Prostate gland (tissue), 2 donors: ENCODE measurements at places on chromosomes 12 and 14. TPM values are rescaled to one million over a fixed set of nuclear protein-coding genes. Genes with fewer than 3 reads are reported as not detected.
A peak's percentile ranks its signal among the peaks of the same experiment; 100 is the strongest.

ACACB gene
- total RNA-seq: 63.3 TPM

DNA sequence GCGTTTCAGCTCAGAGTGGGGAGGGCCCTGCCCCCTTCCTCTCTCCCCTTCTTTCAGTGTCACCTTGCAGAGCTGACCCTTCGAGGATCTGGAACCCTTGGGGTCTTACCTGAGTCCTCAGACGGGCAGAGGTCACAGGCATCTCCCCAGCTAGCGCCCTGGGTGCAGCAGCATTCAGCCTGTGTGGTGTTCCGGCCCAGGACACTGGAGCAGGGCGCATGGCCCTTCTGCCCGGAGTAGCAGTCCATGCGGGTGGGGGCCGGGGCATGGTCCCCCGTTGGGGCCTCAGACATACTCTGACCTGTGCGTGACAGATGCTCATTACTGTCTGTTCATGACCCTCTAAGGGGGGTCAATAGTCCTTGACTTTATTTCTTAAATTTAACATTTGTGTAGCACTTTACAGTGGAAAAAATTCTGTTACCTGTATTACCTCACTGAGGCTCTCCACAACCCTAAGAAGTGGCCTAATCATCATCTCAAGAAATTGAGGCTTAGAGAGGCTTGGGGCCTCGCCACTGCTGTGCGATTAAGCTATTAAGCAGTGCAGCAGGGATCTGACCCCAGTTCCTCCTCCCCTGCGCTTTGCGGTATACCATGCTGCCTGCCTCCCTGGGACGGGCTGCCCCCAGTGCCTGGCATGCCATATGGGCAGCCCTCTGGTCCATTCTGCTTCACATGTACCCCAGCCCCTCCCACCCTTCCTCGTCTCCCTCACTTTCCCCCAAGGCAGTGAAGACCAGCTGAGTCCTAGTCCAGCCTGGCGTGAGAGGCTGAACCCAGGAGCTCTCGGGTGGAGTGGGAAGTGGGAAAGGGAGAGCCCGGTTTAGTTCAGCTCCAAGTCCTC, 11.5 kb downstream of the ISCA2 start:
- H3K27me3 ChIP-seq: no peaks in the 10 kb centered on the region
- DNase-seq: no peak
- H3K4me3 ChIP-seq: no peak overlapping the region
- no peaks in the 10 kb centered on the region for H3K36me3 ChIP-seq

CISTR gene
- not detected for total RNA-seq

GRCh38 chr12:12837025-12837812, 24.1 kb downstream of the DDX47 start:
- no peaks in the 10 kb centered on the region for H3K27me3 ChIP-seq
- DNase-seq: no peak
- no peak overlapping the region for H3K27ac ChIP-seq

NINJ2 gene
- total RNA-seq: 1.1 TPM

GRCh38 chr12:67442347-67442841, 173.2 kb downstream of the CAND1 start:
- no peaks in the 10 kb centered on the region for H3K36me3 ChIP-seq
- H3K27me3 ChIP-seq: no peaks in the 10 kb centered on the region
- DNase-seq: no peak
- no peak overlapping the region for H3K4me3 ChIP-seq

DNA sequence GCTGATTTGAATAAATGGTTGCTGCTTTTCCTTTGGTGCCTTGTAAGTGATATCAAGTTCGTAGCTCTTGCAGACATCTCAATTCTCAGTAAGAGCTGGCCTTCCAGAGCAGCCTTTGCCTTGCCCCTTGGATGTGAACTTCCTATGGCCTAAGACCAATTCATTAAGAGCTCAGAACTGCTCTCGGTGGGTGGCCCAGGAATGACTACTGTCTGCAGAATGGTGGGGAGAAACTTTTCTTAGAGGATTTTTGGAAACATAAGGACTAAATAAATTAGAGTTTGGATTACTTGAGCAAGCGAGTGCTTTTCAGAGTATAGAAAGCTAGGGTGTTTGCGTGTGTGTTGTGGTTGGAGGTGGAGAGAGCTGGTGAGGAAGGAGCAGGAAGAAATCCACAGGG, 306.4 kb upstream of the TBX3 start:
- H3K36me3 ChIP-seq: no peaks in the 10 kb centered on the region
- no peak overlapping the region for H3K27ac ChIP-seq
- H3K4me3 ChIP-seq: no peak overlapping the region
- no peaks in the 10 kb centered on the region for H3K4me1 ChIP-seq

AQP2 gene
- 2.7 TPM for total RNA-seq

- no peak overlapping the region for H3K27ac ChIP-seq
- H3K4me1 ChIP-seq: no peaks in the 10 kb centered on the region
- H3K4me3 ChIP-seq: no peak overlapping the region
- H3K27me3 ChIP-seq: no peaks in the 10 kb centered on the region
- H3K36me3 ChIP-seq: no peaks in the 10 kb centered on the region
Observed at GRCh38 chr12:25087596-25087995, 107.4 kb downstream of the DNAI7 start.

- DNase-seq: no peak
- H3K4me3 ChIP-seq: no peak overlapping the region
- H3K36me3 ChIP-seq: no peaks in the 10 kb centered on the region
- H3K27ac ChIP-seq: no peak overlapping the region
- peaks cover 10% of the 10 kb centered on the region for H3K27me3 ChIP-seq
- H3K4me1 ChIP-seq: peaks cover 13% of the 10 kb centered on the region
Observed at GRCh38 chr12:57473886-57474285, 5.8 kb downstream of the ARHGAP9 start.

GRCh38 chr12:124625867-124626675, 58.7 kb upstream of the NCOR2 start:
- no peaks in the 10 kb centered on the region for H3K36me3 ChIP-seq
- H3K4me1 ChIP-seq: no peaks in the 10 kb centered on the region
- no peak overlapping the region for H3K4me3 ChIP-seq
- no peaks in the 10 kb centered on the region for H3K27me3 ChIP-seq
- DNase-seq: peak; percentile 15
- no peak overlapping the region for H3K27ac ChIP-seq

TAS2R8 gene
- total RNA-seq: not detected

EFS gene
- total RNA-seq: 53.2 TPM
